ENCODE measurements at places on chromosomes 2 and 18.
A peak's percentile ranks its signal among the peaks of the same experiment; 100 is the strongest.

GRCh38 chr2:205390866-205391265 lies 291.4 kb upstream of the NRP2 start:
- DNase-seq = no peak

- DNase-seq = no peak
Measured at GRCh38 chr2:25983735-25984134, 1.4 kb upstream of the KIF3C start.

GRCh38 chr2:43803113-43803512 lies 29.3 kb downstream of the DYNC2LI1 start:
- DNase-seq = no peak

DNA sequence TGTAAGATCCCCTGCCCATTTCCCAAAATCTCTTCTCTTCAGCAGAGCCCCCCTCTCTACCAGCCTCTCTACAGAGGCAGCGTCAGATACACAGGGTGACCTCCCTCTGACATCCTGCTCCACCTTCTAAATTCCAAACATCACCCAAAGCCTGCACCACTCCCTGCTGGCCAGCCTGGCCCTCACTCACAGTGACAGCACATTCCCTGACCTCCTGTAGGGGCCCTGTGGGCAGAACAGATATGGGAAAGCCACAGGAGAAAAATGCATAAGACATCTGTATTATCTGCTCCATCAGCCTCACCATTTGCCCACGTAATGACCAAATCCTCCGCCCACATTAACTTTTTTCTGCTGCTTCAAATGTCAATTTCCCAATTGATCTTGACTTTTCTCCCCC lies 40.6 kb downstream of the TRABD2A start:
- DNase-seq = no peak

GRCh38 chr2:70679259-70679658 lies 88.7 kb downstream of the ADD2 start:
- no peak for DNase-seq

- DNase-seq = no peak
Measured at GRCh38 chr18:54466248-54467005, 108.7 kb downstream of the C18orf54 start.

DNA sequence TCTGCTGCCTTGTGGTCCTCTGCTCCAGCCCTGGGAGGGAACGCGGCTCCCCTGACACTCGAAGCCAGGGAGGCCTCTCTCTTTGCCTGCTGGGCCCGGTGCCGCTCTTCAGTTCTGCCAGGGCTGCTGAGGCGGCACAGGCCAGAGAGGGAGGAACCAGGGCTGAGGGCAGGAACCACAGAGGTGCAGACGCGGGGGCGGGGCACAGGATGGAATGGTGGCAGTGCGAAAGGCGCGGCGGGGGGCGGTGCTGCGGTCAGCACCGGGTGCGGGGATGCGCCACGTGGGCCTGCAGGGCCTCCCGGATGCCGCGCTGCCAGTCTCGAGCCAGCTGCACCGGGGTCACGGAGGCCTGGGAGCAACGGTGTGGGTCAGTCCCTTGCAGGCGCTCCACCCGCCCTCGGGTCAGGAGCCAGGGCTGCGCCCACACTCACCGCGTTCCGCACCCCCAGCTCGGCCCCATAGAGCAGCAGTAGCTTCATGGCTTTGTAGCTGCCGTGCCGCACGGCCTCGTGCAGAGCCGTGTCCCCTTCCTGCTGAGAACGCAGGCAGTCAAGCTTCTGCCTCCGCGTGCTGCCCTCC lies 4.4 kb downstream of the ANKRD23 start:
- no peak for DNase-seq

DNA sequence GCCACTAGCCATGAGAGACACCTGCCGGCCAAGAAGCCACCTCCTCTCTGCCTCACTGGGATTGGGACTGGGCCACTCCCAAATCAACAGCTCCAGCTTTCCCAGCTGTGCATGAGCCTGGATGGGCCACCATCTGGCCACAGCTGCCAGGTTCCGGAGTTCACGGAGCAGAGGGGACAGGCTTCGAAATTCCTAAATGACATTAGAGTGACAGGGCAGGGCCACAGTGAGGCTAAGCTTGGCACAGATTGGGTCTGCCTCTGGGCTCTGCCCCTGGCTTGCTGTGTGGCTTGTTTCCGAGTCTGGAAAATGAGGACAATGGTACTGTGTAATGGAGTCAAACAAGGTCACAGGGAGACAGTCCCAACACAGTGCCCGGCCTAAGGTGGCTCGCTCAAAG lies 6.5 kb downstream of the DIPK1C start:
- DNase-seq = no peak

GRCh38 chr2:46171411-46171953 lies 125.7 kb upstream of the EPAS1 start:
- DNase-seq = no peak

- DNase-seq = peak; percentile 86
Measured at GRCh38 chr2:140695155-140695554, 1435.7 kb downstream of the LRP1B start.

GRCh38 chr2:99152199-99152895 lies 2.4 kb downstream of the TSGA10 start:
- no peak for DNase-seq

- no peak for DNase-seq
Measured at GRCh38 chr2:219401606-219402005, 13.9 kb upstream of the DNPEP start.

DNA sequence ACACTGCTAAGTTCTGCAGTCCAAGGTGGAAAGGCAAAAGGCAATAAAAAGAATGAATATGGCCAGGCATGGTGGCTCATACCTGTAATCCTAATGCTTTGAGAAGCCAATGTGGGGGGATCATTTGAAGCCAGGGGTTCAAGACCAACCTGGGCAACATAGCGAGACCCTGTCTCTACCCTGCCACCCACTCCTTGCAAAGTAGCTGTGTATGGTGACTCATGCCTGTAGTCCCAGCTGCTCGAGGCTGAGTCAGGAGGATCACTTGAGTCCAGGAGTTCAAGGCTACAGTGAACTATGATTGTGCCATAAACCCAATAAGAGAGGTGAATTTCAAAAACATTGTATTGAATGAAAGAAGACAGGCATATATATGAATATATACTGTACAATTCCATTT lies 2.4 kb downstream of the MYL12B start:
- no peak for DNase-seq

DNA sequence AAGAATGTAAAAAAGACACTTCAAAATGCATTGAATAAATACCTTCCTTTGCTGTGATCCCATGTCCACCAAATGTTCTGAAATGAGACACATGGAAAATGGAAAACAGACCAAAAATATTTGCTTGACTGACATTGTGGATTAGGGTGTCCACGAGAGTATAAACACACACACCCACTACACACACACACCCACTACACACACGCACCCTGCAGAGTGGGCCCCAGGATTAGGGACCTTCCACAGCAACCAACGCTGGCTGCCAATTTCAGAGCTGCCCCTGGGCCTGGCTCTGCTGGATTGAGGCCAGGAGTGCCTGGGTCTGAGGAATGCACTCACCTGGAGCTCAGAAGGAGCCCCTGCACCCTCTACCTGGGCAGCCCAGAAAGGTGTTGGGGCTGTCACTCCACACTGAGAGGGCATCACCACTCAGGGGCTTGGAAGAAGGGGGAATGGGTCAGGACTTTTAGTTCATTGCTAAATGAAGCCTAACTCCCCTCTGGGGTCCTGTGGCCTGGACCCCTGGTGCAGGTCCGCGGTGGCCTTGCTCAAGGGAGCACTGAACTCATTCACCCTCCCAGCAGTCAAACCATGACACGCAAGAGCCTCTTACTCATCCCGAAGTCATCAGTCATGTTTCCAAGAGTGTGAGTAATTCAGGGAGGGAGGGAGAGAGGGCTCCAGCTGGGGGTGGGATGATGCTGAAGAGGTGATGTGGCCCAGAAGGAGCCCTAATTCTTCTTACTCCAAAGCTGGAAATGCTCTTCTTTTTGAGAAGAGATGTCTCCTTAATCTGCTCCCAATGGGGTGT lies 50.2 kb upstream of the PLB1 start:
- DNase-seq = peak; percentile 80

- no peak for DNase-seq
Measured at GRCh38 chr18:77032181-77032701, 100.3 kb downstream of the MBP start.

DNA sequence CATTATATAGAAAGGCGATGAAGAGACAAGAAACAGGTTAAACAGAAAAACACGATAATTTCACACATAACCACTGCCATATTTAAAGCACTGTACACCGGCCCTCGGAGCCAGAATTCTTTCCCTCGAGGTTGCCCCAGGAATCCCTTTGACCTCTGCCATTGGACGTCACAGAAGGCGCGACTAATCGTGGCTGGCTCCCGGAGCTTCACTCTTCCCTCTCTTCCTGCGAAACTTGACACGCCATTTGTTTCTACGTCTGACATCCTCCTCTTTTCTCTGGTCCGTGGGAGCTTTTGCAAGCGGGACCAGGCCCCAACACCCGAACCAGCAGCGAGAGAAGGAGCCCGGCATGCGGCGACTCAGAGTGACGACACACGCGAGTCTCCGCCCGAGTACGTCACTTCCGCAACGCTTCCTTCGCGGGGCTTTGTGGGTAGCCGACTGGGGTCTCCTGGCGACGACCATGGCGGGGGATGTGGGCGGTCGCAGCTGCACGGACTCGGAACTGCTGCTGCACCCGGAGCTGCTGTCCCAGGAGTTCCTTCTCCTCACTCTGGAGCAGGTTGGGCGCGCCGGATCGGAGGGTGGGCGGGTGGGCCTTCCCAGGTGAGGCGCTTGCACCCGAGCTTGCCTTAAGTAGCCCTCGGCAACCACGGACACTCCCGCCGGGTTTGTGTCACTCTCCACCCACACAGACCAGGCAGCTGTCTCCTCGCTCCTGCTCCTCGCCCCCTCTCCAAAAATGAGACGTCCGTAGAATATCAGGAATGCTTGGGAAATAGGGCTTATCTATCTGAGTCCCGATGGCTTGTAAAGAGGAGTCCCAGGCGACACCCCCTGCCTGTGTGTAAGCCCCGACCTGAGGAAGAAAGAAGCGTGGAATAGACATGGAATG lies at the start of gene C2orf49:
C2orf49 (plus strand) TSS at position 419 of the 898 bp plus-strand sequence; CDS start at position 467, 48 bp downstream.
- peak; percentile 76 for DNase-seq

DNA sequence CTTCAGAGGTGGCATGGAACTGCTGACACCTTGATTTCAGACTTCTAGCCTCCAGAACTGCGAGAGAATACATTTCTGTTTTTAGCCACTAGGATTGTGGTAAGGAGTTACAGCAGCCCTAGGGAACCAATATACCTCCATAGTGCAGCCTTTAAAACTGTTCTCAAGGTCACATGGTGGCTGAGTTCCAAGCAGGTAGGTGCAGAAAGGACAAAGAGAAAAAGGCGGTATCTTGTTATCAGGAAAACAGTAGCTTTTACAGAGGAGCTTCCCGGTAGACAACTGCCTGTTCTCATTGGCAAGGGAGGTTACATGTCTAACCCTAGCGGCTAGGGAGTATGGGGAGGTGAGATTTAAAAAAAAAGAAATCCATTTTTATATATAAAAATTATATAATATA lies 96.2 kb upstream of the BCL2L11 start:
- no peak for DNase-seq

- DNase-seq = no peak
Measured at GRCh38 chr2:21910832-21911507, 787.2 kb downstream of the TDRD15 start.

DNA sequence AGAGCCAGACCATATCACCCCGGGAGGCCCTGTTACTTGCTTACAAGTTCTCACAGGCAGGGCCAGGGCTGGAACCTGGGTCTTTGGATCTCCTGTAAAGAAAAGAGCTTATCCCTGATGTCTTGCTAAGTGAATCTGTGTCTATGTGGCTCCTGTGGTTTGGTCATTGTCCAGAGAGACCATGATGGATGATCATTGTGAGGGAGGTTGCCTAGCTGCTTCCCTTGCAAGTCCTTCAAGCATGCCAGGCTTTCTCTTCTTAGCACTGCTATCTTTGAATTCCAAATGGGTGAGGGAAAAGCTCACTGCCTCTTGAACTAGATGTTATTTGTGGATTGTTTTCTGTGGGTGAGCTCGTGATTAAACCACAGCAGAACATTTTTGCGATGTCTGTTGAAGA lies 151.6 kb downstream of the FSHR start:
- no peak for DNase-seq

GRCh38 chr2:100978582-100979191 lies 23.4 kb upstream of the RPL31 start:
- no peak for DNase-seq

DNA sequence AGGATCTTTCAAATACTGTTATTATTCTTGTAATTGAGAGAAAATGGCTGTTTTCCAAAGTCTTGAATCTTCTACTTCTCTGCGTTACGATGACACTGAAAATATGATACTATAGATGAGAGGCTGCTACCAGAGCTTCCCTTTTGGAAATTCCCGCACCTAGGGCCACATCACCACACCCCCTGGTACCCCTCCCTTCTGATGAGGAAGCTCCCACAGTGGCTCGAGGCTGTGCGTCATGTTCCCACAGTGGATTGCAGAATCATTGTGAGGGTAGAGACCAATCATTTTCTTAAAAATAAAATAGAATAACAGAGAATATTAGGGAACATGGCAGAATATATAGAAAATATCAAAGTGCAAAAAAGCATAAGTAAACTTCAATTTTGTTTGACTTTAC lies 268.9 kb upstream of the SMIM21 start:
- DNase-seq = no peak

- DNase-seq = no peak
Measured at GRCh38 chr2:181952404-181953226, 33.0 kb upstream of the PPP1R1C start.

- no peak for DNase-seq
Measured at GRCh38 chr2:16383411-16383810, 282.2 kb downstream of the CYRIA start.

DNA sequence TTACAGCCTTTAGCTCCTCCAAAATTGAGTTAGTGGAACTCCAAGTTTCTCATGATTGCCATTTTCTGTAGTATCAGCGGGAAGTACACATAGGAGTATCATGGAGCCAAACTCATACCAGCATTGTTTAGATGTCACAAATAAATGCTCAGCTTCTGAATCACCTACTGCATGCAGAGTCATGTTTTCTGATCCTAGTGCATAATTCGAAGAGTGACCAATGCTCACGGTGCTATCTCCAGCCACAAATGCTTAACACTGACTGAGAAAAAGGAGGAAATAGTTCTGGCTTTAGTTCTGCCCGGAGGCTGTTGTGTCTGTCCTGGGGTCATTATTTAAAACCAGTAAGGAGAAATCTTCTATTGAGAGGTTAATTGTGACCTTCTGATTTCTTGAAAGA lies 45.4 kb upstream of the LRATD1 start:
- DNase-seq = no peak

DNA sequence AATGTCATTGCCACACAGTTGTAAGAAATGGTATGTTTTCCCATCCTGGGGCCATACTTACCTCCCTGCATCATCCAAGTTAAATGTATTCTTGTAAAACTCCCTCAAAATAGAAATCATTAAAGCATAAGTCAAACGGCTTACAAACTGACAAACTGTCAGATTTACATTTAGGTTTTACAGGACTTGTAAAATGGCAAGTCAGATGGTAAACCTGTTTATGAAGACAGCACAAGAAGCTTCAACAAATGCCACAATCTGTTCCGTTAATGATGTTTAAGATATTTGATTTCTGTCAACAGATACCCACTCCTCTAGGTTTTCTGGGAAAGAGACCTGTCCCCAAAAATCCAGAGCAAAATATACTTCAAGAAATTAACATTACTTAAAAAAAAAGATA lies 197.2 kb downstream of the PID1 start:
- DNase-seq = no peak

- no peak for DNase-seq
Measured at GRCh38 chr18:30712383-30712782, 330.2 kb downstream of the DSC3 start.

GRCh38 chr2:200471324-200471848 lies 38.5 kb downstream of the KCTD18 start:
- DNase-seq = peak; percentile 65

GRCh38 chr2:237744613-237745249 lies 53.8 kb upstream of the RBM44 start:
- DNase-seq = peak; percentile 57

GRCh38 chr2:117691595-117691994 lies 122.9 kb upstream of the DDX18 start:
- no peak for DNase-seq
